ENCODE measurements at places on chromosomes 7 and 10.

DNA sequence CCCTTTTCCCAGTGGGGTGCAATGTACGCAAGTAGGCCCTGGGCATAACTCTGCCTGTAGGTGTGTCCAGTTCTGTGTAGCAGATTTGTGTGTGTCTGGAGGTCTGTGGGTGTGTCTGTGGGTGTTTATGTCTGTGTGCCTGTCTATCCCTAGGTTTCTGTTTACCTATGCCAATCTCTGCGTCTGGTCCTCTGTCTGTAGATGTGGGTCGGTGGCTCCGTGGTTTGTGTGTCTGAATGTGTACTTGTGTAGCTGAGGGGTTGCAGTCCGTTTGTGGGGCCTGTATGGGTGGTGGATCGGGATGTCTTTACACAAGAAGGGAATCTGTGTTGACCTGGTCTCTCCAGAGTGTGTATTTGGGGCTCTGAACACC is 932 bp downstream of the NYAP1 start:
- DNase-seq: no peak

DNA sequence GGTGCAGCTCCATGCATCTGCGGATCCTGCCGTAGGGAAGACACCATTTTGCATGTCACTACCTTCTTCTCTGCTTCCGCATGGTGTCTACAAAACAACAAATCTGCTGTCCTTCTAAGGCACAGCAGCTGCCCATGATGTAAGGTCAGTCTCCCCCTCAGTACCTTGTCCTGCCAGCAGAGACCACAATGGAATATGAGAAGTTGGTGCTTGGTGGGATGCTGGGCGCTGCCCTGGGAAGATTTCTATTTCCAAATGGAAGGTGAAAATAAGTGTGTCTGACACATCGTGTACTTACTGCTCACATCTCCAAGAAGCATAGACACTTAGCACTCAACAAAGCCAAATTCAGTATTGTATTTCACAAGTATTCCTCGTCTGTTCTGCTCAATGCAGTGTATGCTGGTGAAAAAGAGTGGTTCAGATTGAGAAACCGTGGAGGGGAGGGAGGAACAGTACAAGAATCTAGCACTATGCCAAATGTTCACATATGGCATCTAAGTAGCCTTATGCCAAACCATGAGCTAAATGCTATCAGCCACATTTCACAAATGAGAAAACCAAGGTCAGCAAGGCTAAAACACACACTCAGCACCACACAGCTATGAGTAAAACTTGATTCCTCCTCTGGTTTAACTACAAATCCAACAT is 95.0 kb downstream of the GRB10 start:
- DNase-seq: no peak

- no peak for DNase-seq
Observed at GRCh38 chr7:87140271-87140748, 11.9 kb upstream of the DMTF1 start.

GRCh38 chr10:53093878-53094277 is 321.3 kb upstream of the MBL2 start:
- DNase-seq: no peak

- DNase-seq: no peak
Observed at GRCh38 chr7:94577357-94577756, 67.7 kb downstream of the CASD1 start.

DNA sequence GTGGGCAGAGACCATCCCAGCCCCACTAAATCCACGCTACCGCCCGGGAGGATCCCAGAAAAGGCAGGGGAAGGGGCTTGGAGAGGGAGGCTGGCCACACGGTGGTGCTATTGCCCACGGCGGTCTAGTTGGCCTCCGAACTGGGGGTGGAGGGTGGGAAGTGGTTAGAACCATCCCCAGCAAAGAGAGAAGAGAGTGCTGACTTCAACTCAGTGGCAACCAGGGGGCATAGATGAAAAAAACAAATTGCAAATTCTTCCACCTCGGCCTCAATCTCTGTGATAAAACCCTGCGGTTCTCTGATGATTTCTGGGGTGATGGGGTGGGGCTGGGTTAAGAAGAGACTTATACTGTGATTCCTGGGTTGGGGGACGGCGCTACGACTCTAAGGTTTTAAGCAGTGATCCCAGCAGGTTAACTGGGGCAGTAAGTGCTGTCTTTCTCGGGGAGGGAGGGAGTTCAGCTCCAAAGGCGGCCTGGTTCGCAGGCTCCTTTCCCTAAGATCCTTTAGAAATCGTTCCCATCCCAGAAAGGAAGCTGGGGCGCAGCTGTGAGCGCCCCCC is 154.5 kb upstream of the LYZL2 start:
- peak; percentile 74 for DNase-seq

GRCh38 chr10:95513008-95513589 is 48.1 kb downstream of the SORBS1 start:
- no peak for DNase-seq

DNA sequence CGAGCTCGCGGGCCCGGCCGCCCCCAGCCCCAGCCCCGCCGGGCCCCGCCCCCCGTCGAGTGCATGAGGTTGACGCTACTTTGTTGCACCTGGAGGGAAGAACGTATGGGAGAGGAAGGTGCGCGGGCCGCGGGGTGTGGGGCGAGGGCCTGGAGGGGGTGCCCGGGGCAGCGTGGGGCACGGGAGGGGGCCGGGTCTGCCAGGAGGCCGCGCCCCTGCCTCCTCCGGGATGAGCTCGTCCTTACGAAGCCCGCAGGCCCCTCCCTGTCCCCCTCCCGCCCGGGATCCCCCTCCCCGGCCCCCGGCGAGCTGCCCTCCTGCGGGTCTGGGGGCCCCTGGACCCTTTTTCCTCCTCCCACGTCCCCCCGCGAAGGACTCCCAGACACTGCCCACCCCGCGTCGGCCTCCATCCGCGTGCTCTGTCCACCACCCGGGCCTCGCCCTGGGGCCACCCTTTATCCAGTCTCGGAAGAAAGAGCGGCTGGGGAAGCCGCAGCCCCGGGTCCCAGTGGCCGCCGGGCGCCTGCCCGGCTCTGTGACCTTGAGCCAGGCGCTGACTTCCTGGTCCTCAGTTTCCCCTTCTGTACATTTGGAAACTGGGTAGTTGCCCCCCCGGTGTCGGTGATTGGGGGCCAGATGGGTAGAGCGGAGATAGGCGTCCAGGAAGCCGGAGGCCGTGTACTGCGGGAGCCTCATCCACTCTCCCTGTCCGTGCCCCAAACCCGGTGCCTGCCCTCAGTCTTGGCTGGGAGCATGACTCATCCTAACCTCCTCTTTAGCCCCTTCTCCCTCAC is 521 bp downstream of the LIMK1 start:
- DNase-seq: no peak

- DNase-seq: no peak
Observed at GRCh38 chr7:50480797-50481196, 30.6 kb upstream of the FIGNL1 start.

DNA sequence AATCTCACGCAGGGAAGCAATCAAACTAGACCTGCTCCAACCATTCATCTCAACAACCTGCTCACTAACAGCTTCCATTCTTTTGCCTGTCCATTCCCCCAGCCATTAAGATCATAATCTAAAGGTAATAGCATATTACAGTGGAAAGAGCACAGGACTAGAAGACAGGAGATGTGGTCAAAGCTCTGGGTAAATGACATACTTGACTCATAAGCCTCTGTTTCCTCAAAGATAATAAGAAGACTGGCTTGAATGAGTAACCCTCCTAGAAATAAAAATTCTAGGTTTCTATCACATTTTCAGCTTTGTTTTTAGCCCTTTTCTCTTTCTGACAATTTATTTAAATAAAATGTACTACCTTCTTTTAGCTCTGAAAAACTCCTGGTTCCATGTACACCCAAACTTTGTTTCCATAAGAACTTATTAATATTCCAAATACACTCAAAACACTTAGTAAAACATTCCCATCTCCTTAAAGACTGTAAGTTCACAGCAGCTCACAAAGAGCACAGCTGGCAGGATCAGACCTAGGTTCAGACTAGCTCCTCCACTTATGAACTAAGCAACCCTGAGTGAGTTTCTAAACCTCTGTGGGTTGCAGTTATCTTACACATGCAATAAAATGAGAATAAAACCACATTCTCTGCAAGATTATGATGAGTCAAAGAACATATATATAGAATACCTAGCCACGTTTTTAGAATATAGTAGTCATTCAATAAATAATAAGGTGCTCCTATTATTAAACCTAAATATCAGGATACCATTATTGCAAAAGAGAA is 11.6 kb downstream of the FAM204A start:
- no peak for DNase-seq

DNA sequence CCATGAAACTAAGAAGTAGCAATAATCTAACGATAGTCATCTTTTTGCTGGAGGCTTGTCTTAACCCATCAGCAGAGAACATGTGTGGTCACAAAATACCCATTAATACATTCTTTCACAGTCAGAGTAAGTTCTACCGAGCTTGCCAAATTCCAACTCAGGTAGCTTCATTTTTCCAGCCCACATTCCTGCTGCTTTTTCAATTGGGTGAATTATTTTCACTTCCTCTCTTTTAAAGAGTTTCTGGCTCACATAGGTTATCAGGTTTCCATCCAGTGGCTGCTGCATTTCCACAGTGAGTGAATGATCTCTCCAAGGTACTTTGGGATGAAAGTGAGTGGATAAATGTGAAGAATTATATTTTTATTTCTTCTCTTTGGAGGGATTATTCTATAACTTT is 233.1 kb downstream of the SEMA3E start:
- DNase-seq: no peak

Measured in effector CD4-positive, alpha-beta T cell (primary cell).